Dorsolateral prefrontal cortex (tissue), 122 donors: ENCODE measurements at places on chromosomes 1 and 21.

DNA sequence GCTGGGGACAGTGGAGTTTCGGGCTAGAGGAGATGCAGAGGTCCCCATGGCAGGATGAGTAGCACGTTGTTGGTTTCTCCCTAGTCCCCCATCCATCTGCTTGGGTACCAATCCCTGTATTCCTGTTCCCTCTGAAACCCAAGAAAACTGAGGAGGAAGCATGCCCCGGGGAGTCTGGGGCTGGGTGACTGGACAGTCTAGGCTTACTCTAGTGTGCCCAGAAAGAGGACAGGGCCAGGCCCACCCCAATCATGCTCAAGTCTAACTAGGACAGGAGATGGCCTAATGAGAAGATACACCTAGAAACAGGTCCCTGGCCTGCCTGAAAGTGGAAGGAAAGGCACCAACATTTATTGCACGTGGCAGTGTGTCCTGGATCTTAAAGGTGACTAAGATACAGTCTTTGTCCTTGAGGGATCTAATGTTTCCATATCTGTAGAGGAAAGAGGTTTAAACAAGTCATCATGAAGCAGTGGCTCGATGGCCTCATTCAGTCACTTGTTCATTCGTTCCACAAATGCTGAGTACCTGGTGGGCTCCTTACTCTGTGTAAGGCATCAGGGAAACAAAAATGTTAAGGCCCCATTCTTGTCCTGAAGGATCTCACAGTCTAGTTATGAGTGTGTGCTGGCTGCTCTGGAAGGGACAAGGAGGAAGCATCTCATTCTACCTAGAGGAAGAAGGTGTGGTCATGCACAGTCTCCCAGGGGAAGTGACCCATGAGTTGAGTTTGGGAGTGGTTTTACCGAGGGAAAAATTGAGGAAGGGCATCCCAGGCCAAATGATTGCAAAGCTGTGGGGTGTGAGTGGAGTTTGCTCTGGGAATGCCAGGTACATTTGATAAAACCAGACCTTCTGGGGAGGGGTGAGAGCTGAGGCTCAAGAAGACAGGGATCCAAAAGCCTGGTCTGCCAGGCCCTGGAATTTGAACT is 10.0 kb downstream of the CDK18 start:
- no peak for DNase-seq

GRCh38 chr1:33630686-33631085 is 158.2 kb downstream of the ZSCAN20 start:
- DNase-seq, result no peak

GRCh38 chr1:161787355-161787754 is 21.2 kb downstream of the ATF6 start:
- DNase-seq, result no peak

DNA sequence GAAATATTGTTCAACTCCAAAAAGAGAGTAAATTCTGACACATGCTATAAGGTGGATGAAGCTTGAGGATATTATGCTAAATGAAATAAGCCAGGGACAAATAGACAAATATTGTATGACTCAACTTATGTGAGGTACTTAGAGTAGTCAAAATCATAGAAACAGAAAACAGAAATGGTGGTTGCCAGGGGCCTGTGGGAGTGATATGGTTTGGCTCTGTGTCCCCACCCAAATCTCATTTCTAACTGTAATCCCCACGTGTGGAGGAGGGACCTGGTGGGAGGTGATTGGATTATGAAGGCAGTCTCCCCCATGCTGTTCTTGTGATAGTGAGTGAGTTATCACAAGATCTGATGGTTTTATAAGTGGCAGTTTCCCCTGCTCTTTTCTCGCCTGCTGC is 24.7 kb upstream of the DISP1 start:
- DNase-seq, result no peak

GRCh38 chr1:51624855-51625254 is 8.0 kb downstream of the OSBPL9 start:
- no peak for DNase-seq

- DNase-seq, result no peak
These were observed 40.6 kb downstream of the TNNT2 start for GRCh38 chr1:201336711-201337450.

GRCh38 chr1:54401799-54402198 is 4.4 kb downstream of the SSBP3 start:
- DNase-seq, result no peak
